ENCODE measurements at places on chromosomes 7 and 10.

- no peak for DNase-seq
These were observed 78.1 kb upstream of the NEBL start for GRCh38 chr10:20975236-20975635.

GRCh38 chr10:125578658-125579315 lies 104.2 kb downstream of the TEX36 start:
- no peak for DNase-seq

GRCh38 chr7:13050703-13051102 lies 363.3 kb downstream of the ARL4A start:
- DNase-seq: no peak

GRCh38 chr7:149790146-149790548 lies 16.8 kb upstream of the ZNF467 start:
- DNase-seq: peak; percentile 73

DNA sequence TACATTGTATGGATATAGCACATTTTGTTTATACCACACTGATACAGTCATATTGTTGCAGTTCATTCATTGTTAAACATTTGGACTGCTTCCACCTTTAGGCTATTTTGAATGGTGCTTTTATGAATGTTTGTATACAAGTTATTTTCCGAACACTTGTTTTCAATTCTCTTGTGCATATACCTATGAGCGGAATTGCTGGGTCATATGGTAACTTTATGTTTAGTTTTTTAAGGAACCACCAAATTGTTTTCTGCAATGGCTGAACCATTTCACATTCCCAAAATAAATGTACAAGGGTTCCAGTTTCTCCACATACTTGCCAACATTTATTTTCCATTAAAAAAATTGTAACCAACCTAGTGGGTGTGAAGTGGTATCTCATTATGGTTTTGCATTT lies 4.0 kb upstream of the EXOC4 start:
- no peak for DNase-seq

- no peak for DNase-seq
These were observed 2.3 kb downstream of the HOXA10 start for GRCh38 chr7:27171637-27172314.

GRCh38 chr10:70132098-70133029 lies at the start of gene AIFM2:
AIFM2 (minus strand) TSS chr10:70132825; CDS start chr10:70124084, 8,741 bp downstream.
- peak; percentile 76 for DNase-seq

GRCh38 chr7:101077303-101078086 lies 7.8 kb upstream of the TRIM56 start:
- peak; percentile 95 for DNase-seq

GRCh38 chr7:96697822-96698221 lies 11.8 kb downstream of the SEM1 start:
- DNase-seq: no peak
